ENCODE measurements at places on chromosomes 3 and 15.
A peak's percentile ranks its signal among the peaks of the same experiment; 100 is the strongest.

GRCh38 chr3:65671004-65671403 lies 367.7 kb downstream of the MAGI1 start:
- no peak for DNase-seq

DNA sequence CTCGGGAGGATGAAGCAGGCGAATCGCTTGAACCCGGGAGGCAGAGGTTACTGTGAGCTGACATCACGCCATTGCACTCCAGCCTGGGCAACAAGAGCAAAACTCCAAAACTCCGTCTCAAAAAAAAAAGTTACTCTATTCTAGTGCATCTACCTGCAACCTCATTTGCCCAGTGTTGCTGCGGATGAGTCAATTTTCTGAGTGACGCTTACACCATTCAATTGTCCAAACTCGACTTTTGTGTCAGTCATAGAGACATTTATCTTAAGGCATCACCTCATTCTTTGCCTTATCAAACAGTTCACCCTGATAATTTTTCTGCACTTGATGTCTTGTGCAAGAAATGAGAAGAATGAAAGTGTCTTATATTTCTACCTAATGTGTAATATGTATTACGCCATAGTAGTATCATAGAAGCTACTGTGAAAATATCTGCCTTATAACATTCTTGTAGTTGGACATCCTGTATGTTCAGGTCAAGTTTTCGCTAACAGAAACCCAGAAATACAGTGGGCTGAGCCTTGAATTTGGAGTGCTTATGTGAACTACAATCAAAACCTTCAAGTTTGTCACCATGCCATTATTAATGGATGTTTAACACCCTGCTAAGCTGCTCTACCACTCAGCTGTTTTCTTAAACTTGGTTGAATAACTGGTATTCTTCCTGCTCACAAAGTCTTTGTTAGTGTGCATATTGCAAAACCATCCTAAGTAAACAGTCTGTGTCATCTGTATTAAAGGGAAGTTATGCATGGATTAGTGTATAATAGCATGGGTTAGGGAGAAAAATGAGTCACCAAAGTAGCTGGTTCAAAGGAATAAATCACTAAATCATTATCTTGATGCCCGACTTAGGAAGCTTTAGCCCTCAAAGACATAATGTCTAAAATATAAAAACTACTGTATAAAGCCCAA lies 531.0 kb upstream of the NR2F2 start:
- DNase-seq, result no peak

DNA sequence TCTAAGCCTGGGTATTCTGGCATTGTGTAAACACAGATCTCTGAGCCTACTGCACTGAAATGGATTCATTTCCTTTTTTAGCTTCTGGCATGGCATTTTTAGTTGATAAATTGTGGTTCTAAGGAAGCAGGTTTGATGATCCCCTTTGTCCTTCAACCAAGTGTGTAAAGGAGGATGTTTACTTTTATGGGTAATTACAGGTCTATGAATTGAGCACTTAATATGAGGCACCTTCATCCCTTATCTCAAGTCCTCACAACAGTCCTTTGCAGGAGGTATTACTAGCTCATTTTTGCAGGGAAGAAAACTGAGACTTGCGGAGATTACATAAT lies 30.8 kb upstream of the ZBTB38 start:
- DNase-seq, result no peak

DNA sequence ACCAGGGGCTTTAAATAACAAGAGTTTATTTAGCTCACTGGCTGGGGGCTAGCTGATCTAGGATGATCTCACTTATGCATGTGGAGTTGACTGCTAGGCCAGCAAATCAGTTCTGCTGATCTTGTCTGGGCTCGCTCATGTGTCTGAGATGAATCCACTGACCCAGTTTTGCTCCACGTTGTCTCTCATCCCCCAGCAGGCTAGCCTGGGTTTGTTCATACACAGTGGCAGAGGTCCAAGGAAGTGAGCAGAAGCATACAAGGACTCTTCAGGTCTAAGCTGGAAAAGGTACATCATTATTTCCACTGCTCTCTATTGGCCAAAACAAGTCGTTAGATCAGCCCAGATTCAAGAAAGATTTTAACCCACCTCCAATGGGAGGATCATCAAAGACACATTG lies 238.0 kb downstream of the PLCL2 start:
- no peak for DNase-seq

DNA sequence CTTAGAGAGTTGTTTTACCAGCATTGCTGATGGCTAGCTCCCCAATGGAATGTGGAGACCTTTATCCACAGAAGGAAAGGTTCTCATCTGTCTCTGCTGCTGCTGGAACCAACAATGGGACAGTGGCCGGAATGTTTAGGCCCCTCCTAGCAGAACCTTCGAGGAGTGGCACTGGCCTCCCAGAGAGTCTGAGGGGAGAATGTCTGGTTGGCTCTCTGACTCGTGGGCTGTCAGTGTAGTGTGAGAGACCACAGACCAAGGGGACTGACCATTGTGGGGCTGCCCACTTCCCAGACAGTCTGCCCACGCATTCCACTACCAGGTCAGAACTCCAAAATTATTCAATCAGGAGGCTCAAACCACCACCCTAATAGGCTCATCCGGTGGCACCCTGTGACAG lies 5.1 kb downstream of the RASL12 start:
- no peak for DNase-seq

GRCh38 chr15:41661518-41662225 lies 1.5 kb downstream of the MGA start:
- peak; percentile 83 for DNase-seq

DNA sequence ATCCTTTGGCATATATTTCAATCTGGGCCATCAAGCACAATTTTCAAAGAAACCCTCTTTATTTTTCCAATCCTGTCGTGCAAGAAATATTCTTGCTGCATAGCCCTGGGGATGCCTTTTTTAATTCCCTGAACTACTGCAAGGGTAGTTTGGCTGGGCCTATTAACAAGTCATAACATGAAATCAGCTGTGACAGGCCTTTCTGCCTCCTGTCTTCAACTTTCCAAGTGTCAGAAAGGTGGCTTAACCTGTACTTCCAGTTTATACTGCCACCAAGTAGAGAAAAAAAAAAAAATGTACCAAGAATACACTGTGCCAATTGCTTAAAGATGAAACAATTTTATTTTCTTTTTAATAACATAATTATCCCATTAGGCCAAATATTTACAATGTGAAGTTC lies 32.4 kb upstream of the SPPL2A start:
- no peak for DNase-seq

- no peak for DNase-seq
These were observed 82.4 kb upstream of the PLCL2 start for GRCh38 chr3:16802389-16802788.

DNA sequence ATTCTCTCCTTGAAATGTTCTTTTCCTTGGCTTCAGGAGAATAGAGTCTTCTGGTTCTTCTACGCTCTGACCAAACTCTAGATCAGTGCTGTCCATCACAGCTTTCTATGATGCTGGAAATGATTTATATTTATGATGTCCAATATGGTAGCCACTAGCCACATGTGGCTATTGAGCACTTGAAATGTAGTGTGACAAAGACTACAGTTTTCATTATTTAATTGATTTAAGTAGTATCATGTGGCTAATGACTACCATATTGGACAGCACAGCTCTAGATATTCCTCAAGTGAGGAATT lies 2.9 kb downstream of the LNP1 start:
- no peak for DNase-seq
